MG63 (cell line): ENCODE measurements at places on chromosomes 1 and 21. TPM values are rescaled to one million over a fixed set of nuclear protein-coding genes. Genes with fewer than 3 reads are reported as not detected.

HAO2 gene
- total RNA-seq = not detected in 2 replicates

IL22RA1 gene
- 0.86 TPM in 1 of 2 replicates, not detected in the other for total RNA-seq

COL11A1 gene
- total RNA-seq = 0.27 TPM in 1 of 2 replicates, not detected in the other

COL8A2 gene
- 0.99 and 1.4 TPM in 2 replicates for total RNA-seq

PTPRF gene
- total RNA-seq = 28.5 and 33.0 TPM in 2 replicates

DCST1 gene
- total RNA-seq = not detected in 2 replicates

DNA sequence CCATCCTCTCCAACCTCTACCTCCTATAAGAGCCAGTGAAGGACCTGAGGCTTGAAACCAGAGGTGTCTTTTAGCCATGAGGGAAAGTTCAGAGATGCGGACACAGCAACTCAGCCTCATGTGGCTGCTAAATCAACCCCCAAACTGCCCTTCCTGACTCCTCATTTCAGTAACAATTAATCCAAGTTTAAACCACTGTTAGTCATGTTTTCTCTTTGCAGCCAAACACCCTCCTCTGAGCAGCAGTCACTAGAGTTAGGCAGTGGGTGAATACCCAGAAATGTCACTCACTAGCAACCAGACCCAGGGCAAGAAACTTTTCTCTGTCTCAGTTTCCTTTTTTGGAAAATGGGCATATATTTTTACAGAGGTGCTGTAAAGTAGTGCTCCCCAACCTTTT is 71.2 kb downstream of the KCNJ15 start:
- no peak for DNase-seq

GRCh38 chr1:51541313-51542050 is 22.4 kb upstream of the EPS15 start:
- DNase-seq = no peak

DNA sequence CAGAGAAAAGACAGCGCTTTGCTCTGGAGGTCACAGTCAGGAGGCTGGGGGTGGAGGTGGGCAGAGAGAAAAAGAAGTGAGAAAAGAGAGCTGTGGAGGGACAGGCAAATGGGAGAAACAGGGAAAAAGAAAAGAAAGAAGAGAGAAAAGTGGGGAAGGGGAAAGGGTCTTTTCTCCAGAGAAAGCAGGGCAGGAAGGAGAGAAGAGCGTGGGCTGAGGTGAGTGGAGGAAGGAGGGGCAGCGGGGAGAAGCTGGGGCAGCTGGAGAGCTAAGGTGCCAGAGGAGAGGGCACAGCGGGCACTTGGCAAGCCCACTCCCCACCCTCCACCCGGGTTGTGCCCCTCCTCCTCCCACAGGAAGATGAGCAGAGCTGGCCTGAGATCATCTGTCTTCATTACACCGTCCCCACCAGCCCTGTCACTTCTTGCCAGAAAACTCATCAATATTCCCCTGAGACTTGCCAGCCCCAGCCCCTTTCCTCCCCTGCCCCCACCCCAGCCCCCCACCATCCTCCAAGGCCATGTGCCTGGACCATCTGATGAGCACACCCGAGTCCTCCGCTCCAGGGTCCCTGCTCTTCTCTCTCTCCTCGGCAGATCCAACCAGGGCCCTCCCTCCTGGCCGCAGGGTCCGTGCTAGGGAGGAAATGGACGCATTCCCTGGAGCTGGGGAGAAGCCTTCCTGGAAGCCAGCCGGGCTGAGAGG is 17.0 kb upstream of the BLACAT1 start:
- DNase-seq = no peak

DNA sequence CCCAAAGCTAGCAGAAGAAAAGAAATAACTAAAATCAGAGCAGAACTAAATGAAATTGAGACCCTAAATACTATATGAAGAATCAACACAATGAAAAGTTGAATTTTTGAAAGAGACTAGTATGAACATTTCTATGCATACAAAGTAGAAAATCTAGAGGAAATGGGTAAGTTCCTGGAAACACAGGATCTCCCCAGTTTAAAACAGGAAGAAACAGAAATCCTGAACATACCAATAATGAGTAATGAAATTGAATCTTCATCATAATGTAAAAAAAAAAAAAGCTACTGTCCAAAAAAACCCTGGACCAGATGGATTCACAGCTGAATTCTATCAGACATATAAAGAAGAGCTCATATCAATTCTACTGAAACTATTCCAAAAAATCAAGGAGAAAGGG is 233.5 kb downstream of the PLPP3 start:
- no peak for DNase-seq
